ENCODE measurements at places on chromosomes 12 and 14.

GRCh38 chr12:104632724-104633201 lies 176.0 kb downstream of the CHST11 start:
- DNase-seq = no peak

- peak; percentile 20 for DNase-seq
Measured at GRCh38 chr12:58176296-58176869, 235.0 kb downstream of the ATP23 start.

DNA sequence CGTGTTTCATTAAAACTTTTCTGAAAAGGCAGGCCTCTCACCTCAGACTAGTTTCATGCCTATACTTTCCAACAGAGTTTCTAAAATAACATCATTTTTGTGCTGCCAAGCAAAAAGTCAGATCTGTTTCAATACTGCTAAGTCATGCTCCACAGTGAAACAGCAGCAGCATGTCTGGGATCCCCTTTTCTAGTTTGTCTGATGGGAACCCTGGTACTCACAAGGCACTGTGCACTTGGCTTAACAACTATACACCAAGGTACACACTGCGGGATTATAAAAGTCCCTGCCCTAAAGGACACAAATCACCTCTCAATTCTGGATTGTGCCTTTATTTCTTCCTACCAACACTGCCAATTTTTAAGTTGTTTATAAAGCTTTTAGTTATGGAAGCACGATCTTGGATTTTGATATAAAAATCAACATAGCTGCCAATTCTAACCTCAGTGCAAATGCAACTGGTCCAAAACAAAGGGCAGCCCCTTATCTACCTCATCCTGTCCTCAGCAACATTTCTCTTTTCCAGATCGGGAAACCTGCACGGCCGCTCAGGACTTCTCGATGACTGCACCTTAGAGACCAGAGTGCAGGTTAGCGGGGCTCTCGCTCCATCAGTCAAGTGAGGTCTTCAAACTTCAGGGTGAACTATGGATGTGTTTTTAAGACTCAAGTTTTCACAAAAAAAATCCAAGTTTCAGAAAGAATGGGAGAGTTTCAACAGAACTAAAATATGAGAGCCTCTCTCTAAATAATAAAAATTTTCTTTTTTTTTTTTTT lies 1.7 kb upstream of the EIF5 start:
- no peak for DNase-seq

DNA sequence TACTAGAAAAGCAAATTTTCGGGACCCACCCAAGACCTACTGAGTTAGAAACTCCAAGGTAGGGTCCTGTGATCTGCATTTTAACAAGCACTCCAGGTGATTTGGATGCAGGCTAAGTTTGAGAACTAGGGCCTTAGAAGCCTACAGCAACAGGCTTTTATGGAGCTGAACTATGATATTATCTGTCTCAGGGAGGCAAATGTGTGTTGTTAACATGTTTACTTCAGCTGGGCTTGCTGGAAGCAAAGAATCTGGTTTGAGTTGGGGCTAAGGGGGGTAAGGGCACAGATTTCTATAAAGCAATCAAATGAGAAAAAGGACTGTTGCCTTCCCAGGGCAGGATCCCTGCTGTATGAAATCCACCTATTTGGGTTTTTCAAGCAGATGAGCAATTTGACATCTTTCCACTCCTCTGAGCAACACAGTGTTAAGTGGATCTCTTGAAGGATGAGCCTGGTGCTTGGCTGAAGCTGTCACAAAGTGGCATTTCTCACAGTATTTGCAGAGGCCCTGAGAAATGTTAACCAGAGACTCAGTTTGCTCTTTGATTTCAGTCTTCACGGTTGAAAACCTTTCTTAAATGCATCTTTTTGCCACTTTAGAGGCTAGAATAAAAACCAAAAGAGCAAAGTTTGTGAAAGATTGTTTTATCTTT lies 36.2 kb upstream of the SOCS2 start:
- DNase-seq = no peak

DNA sequence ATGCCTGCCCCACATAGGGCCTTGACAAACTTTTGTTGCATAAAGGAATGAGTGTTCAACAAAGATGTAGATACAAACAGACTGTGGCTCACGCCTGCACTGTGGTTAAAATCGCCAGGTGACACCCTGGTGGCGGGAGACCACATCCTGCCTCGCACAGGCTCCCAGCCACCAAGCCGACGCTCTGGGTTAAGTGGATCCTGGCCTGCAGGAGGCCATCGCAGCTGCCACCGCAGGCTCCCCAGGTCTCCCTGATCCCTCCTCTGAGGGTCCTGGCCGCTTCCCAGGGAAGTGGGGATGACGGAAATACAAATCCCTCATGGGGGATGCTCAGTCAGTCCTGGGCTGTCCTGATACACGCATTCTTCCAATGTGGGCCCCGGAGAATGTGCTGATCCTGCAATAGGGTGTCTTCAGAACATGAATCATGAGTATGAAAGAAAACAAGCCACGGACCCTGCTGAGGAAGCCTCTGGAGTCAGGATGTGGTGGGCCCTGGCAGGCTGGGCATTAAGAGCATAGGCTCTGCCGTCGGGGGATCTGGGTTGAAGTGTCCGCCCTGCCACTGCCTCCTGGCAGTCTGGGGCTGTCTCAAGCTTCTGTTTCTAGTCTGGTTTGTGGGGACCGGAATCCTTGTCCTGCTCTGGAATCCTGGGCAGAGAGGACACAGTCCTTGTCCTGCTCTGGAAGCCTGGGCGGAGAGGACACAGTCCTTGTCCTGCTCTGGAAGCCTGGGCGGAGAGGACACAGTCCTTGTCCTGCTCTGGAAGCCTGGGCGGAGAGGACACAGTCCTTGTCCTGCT lies 53.5 kb upstream of the BEGAIN start:
- DNase-seq = no peak

- no peak for DNase-seq
Measured at GRCh38 chr14:75418850-75419768, 8.7 kb upstream of the JDP2 start.

GRCh38 chr14:81550001-81550637 lies 16.5 kb upstream of the SEL1L start:
- no peak for DNase-seq

- no peak for DNase-seq
Measured at GRCh38 chr12:89436062-89436461, 83.8 kb upstream of the DUSP6 start.

DNA sequence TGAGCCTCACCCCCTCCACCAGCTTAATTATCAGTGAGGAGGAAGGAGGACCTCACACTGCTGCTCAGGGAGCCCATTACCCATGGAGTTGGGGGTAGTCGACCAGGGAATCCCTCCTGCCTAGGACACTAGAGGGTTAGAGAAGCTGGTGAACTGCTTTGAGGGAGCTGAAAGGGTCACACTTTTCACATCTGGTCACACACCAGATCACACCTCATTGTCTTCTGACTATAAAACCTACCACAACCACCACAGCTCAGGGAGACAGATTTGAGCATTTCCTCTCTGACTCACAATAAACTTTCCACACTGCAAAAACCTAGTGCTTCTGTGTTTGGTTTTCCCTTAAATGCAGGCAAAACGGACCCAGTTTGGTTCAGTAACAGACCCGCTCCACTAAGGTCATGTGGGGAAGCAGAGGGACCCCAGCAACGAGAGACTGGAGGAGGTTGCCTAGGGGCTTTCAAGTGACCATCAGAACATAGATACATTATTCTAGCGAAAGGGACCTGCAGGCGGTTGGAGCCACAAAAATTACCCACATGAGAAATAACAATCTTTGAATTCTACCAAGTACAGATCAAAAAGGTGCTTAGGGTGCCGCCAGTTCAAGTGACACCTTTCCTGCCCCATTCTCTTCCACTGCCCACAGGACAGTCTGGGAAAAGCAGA lies 151.4 kb upstream of the AVPR1A start:
- DNase-seq = no peak

DNA sequence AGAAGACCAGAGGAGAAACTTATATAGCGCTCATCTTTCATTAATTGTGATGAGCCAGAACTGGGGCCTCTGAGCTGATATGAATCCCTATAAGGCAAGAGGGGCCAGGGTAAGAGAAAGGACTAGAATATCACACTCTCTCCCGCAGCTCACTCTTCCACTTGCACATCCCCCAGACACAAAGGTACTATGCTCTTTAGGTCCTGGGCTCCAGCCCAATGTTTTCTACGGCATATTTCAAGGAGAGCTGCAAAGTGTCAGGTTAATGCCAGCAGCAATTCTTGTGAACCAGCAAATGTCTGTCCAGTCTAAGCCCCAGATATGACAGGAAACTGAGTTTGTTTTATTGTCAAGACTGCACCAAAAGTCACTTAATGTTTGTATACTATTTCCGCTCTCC lies 29.4 kb downstream of the PPP2R5E start:
- DNase-seq = no peak

- DNase-seq = no peak
Measured at GRCh38 chr12:71282020-71282419, 124.2 kb upstream of the TSPAN8 start.

GRCh38 chr14:59939828-59940227 lies 19.9 kb downstream of the LRRC9 start:
- no peak for DNase-seq

DNA sequence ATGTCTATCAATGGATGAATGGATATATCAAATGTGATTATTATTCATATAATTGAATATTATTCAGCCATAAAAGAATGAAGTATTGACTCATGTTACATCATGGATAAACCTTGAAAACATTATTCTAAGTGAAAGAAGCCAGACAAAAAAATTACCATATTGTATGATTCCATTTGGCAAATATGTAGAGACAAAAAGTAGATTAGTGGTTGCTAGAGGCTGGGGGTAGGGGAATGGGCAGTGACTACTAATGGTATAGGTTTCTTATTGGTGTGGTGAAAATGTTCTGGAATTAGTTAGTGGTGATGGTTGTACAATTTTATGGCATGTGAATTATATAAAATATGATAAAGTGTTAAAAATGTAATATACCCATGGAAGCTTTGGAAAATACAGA lies 31.8 kb upstream of the GNS start:
- DNase-seq = no peak

DNA sequence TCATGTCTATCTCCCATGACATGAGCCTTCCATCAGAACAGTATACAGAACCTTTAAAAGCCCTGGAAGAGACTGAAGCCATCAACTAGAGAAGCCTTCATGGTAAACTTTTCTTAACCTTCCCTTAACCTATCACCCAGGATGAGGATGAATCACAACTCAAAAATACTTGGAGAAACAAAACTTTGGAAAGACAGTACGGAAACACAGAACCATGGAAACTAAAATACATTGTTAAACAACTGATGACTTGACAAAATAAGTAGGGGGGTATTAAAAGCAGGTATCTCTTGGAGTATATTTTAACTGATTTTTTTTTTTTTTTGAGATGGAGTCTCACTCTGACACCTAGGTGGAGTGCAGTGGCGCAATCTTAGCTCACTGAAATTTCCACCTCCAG lies 8.7 kb downstream of the TM7SF3 start:
- DNase-seq = no peak

- DNase-seq = no peak
Measured at GRCh38 chr14:91953170-91953985, 5.9 kb upstream of the FBLN5 start.

DNA sequence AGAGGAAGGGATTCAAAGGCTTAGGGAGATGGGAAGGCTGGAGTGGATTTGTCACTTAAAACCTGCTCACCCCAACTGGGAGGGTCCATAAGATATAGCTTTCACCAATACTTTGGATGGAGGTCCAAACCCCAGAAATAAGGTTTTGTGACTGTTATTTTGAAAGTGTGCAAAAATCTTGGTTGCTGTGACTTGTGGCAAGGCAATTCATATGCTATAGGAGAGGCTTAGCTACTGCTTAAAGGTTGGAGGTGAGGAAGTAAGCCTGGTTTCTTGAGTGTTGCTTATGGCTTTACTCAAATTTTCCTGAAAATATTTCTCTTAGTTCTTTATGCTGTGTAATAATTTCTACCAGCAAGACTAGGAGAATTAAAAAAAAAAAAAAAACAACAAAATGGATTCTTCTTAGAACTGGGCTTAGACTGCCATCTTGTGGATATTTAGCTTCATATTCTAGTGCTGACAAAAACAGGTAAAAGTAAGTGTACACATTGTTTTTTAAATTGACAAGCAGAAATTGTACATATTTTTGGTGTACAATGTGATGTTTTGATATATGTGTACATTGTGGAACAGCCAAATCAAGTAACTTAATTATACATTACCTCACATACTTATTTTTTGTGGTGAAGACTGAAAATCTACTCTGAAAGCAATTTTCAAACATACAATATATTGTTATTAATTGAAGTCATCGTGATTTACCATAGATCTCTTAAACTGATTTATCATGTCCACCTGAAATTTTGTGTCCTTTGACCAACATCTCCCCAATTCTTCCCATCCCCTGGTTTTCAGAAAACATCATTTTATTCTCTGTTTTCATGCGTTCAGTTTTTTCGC lies 23.0 kb downstream of the PDE6H start:
- DNase-seq = peak; percentile 70

GRCh38 chr14:23539248-23540140 lies 12.1 kb downstream of the ZFHX2 start:
- DNase-seq = peak; percentile 40

DNA sequence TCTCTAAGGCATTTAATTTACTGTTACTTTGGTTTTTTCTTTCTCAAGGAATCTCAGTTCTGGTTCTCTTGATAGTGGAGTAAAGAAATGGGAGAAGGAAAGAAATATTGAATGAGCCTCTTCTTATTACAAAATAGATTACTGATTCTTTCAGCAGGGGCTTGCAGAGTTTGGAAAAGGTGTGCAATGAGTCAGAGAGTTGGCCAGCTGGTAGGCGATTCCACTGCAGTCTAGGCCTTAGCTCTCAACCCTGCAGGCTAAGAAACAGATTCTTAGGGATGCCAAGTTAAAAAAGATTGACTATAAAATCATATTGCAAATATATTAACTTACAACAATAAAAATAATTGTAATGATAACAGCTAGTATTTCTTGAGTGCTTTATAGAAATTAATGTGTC lies 25.8 kb downstream of the NR1H4 start:
- DNase-seq = no peak

DNA sequence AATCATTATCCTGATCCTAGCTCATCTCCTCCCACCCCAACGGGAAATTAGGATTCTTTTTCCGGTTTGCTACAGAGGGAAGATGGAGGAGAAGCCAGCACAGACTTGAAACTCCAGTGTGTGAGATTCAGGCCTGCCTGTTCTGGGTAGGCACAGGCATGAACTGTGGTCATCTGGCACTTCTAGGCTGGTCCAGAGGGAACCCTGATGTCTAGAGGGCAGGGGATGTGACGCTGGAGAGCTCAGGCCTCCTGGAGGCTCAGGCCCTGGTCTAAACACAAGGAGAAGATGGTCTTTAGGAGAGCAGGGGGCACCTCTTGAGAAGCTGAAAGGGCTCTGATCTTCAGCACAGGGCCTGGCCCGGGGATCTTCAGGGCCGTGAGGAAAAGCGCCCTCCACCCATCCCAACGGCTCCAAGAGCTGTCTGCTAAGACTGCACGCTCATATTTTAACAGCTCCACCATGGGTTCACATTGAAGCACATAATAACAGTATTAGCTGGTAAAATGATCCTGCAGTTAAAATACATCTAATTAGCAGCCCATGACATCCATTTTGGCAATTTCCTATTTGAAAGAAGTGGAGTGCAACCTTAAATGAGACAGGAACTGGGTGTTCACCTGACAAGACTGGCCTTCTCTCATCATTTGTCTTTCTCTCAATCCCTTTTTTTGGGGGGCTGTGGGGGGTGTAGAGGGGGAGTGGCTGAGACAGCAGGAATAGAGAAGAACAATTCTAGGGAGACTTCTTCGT lies 35.4 kb downstream of the BCL11B start:
- DNase-seq = no peak
